ENCODE measurements at places on chromosomes 6 and 20.

DNA sequence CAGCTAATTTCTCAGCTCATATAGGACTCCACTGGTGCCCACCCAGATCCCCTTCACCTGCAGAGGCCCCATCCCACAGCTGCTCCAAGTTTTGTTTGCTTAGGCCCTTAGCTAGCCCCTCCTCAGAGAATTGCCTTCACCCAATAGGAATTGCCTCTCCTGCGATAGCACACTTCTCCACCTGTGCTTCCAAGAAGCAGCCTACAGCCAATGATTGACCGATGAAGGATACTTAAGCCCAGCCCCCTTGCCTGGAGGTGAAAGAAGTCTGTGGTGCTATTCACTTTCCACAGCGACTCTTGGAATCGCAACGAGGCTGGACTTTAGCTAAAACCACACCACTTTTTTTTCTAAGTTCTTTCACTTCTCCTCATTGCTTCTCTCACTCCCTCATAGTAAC is 353.2 kb upstream of the BTBD3 start:
- no peak for DNase-seq

DNA sequence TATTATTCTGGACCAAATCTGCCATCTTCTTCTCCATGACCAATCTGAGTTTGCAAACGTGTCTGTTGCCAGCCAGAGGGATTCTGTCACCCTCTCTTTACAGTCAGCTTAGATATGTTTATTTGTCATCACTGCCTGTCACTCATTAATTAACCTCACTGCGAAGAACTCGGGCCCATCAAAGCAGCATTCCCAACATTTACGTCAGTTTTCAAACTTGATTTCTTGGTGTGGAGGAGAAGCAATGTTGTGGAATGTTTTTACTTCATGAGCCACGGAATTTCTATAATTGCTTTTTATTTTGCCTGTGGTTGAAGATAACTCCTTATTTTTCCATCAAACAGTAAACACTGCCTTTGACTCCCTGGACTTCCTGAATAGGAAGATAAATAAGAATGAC is 91.8 kb upstream of the CNKSR3 start:
- no peak for DNase-seq

DNA sequence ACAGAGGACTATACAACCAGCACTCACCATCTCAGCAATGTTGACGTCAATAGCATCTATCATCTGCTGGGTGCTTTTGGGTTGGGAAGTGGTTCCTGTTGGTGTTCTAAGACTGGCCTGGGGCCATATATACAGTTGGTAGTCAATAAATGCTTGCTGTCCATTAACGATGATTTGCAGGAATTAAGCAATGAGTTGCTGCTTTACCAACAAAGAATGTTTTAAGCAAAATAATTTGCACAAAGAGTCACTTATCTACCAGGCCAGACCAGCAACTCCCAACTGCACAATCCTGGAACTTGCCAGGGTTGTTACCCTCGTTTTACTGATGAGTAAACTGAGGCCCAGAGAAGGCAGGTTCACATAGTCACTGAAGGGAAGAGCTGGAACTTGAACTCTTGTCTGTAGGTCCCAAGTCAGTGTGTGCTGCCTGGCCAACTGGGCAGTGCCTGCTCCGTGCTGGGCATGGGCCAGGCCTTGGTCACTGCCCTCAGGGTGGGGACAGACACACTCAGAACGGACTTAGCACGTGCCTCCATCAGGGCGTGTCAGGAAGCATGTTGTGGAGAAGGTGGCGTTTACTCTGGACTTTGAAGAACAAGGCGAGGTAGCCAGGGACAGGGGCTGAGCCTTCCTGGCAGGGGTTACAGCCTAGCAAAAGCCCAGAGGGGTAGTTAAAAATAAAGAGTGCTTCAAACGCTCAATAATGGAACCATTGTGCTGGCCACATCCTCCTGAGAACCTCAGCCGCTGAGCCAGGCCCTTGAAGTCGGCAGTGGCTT is 2.5 kb upstream of the SRC start:
- DNase-seq, result no peak

DNA sequence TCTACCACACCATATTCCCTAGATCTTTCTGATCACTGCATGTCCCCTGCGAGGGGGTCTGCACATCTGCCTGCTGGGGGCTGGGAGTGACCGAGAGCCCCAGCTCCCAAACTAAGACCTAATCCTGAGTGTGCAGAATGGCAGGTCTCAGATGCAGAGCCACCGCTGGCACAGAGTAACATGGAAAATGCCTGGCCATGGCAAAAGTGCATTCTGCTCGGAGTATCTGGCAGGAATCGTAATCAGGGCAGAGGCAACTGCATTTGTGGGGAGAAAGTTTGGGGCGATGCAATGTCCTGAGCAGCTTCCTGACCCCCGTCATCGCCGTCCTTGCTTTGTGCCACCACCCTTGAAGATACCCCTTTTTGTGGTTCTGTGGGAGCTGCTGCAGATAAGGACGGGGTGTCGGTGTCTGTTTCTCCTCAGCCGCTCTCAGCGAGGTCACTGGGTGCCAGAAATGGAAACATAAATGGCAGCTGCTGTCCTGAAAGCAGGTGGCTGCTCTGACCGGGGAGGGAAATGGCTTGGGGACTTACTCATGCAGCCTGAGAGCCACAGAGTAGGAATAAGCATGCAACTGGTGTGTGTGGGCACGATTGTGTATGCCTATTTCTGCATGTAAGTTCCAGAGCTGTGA is 157.9 kb downstream of the LY86 start:
- DNase-seq, result no peak

- no peak for DNase-seq
These were observed 114.1 kb downstream of the KIF16B start for GRCh38 chr20:16459019-16459700.

GRCh38 chr20:14643146-14643545 is 305.7 kb upstream of the FLRT3 start:
- no peak for DNase-seq

- DNase-seq, result no peak
These were observed 98.9 kb downstream of the HDGFL1 start for GRCh38 chr6:22668307-22668706.

GRCh38 chr6:28785962-28786679 is 137.7 kb downstream of the TRIM27 start:
- no peak for DNase-seq

GRCh38 chr6:90124874-90125510 is 171.7 kb downstream of the BACH2 start:
- no peak for DNase-seq

DNA sequence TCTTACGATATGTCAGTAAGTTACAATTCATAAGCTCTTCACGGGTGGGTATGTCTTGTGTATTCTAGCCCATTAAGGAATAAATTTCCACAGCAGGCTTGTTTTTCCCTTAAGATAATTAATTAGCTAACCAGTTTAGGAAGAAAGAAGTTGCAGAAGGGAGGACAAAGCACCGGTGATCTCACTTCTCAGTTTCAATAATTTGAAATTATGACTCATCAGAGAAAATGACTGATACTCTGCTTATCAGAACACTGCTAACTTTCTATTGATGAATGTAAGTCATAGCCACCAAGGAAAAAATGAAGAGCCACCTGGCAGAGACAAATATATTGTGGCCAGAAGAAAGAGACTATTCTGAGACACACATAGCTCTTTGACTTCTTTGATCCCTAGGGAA is 35.0 kb upstream of the ENTPD6 start:
- DNase-seq, result no peak

- DNase-seq, result no peak
These were observed 657 bp upstream of the LTV1 start for GRCh38 chr6:143842461-143842901.

- no peak for DNase-seq
These were observed 3.6 kb upstream of the HINT3 start for GRCh38 chr6:125952764-125953501.

DNA sequence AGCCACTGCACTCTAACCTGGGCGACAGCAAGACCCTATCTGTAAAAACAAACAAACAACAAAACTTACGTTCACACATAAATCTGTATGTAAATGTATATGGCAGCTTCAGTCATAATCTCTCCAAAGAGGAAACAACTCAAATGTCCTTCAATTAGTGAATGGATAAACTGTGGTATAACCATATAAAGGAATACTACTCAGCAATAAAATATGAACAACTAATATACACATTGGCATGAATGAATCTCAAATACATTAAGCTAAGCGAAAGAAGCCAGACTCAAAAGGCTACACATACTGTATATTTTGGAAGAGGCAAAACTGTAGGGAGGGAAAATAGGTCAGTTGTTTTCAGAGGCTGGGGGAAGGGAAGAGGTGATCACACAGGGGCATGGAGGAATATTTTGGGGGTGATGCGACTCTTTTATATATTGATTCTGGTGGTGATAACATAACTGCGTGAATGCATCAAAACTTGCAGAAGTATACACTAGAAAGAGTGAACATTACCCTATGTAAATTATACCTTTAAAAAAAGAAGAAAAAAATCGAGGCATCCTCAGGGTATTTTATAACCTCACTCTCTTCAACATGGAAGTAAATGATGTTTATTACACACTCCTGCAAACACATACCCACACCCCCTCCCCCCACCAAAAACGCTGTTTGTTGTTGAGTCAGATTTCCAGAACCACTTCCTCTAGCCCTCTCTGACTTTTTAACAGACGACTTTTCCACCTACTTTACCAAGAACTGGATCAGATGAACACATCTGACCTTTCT is 115.2 kb upstream of the RNF24 start:
- peak; percentile 55 for DNase-seq

DNA sequence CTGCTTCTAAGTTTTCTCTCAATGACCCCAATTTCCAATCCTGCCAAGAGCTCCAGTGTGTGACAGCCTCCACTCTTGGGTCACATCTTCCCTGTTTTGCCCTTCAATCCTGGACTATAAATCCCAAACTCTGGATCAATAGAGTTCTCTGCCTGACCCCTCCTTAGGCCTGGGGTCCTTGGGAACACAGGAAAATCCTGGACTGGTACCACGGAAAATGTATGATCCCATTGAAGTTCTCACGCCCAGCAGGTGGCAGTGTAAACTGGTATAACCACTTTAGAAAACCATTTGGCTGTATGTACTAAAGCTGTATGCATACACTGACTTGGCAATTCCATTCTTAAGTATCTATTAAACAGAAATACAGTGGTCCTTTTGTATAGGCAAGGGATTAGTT is 98.0 kb downstream of the SNAP25 start:
- no peak for DNase-seq

DNA sequence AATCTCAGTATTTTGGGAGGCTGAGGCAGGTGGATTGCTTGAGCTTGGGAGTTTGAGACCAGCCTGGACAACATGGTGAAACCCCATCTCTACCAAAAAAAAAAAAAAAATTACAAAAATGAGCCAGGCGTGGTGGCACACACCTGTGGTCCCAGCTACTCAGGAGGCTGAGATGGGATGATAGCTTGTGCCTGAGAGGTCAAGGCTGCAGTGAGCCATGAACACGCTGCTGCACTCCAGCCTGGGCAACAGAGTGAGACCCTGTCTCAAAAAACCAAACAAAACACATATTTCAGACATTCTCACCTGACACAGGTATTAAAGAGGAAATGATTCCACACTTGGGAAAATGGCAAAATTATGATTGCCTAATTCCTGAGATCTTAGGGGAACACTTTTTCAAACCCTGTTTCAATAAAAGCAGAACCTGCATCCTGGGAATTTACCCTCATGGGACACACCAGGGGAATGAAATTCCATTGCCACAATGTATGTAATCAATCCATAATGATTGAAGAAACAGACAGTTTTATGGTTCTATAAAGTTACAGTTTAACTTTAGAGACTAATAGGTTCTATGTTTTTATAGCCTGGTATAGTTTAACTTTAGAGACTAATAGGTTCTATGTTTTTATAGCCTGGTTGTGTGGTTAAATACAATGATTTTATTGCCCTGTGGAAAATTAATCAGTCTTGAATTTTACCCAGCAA is 29.6 kb upstream of the DNAAF9 start:
- DNase-seq, result no peak

DNA sequence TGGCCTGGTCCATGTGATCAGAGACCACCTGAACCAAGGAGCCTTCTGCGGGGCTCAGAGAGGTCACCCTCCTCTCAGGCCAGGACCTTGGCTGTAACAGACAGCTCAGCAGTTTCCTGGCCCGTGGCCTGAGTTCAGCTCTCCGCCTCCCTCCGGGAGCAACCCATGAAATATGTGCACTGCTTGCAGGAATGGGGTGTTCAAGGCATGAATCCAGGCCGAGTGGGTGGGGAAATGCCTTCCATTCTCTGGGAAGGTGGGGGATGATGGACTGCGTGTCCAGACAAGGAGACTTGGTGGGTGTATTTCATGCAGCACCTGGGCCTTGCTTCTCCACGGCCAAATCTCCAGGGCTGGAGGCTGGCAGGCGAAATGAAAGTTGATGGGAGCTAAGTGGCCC is 46.0 kb downstream of the SIRPA start:
- no peak for DNase-seq

DNA sequence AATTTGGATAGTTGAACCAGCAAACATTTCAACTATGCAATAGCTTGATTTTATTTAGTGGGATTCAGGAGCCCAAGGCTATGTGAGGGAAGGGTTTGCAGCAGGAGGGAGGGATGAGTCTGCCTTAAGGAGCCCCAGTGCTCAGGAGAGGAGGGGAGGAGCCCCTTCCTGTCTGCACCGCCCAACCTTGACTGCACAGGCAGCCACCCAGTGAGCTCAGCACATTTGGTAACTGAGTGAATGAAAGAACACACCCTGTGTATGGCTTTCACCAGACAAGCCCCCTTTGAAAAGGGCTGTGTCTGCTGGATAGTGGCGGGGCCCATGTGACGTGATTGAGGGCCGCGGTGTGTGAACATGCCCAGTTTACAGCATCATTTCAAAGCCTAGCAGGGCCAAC is 17.0 kb downstream of the DACT2 start:
- DNase-seq, result no peak

DNA sequence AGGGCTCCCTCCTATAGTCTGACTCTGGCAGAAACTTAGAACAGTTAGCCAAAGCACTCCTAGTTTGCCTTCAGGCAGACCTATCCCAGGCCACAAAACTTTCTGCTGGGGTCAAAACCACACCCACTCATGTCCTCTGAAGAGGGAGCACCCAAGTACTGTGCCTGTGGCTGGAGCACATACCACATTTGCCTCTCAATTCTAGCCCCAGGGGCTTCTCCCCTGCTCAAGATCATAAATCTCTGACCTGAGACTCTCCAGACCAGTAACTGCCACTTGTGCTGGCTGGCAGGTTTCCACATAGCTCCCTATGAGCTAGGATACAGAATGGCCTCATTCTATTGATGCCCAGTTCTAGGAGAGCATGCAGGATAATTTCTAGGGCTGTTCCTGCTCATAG is 781.0 kb downstream of the EYS start:
- DNase-seq, result no peak

DNA sequence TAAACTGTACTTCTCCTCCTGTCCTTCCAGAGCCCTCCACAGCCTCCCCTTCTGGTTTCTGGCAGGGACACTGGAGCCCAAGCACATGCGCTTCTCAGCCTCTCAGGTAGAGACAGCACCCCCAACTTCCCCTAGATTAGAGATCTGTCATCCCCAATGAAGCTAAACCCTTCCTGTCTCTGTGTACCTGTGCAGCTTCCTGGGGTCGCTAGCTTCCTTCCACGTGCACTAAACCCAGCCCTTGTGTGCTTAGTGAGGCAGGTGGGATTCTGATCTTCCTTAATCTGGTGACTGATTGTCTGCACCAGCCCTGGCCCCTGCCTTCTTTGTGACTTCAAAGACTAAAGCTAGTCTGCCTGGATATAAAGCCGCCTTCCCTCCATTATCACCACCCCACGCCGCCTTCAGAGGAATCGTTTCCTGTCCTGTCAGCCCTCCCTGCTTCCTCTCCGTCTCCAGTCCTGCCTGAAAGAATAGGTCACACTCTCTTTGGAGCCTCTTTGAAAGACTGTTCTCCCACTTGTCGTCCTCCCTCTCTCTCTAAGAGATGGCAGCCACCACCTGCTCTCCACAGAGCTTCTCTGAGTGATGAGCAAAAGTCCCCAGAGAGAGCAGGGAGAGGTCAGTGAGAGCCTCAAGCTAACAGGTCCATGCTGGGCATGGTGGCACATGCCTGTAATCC is 27.5 kb downstream of the CAPN11 start:
- DNase-seq, result no peak

GRCh38 chr6:42368181-42368580 is 83.5 kb downstream of the TRERF1 start:
- DNase-seq, result peak; percentile 37

All from activated T-helper 2 cell treated with anti-CD3 and anti-CD28 coated beads, Interferon-gamma antibody, Interleukin-2, Interleukin-4, amounts not matched to agents 10 μg/mL and 5 μg/mL and 100 μg/mL, durations not matched to agents 14 hours and 24 hours and 36 hours (primary cell).